LHCN-M2 (cell line): ENCODE measurements at places on chromosomes 7 and 10. TPM values are rescaled to one million over a fixed set of nuclear protein-coding genes. Genes with fewer than 3 reads are reported as not detected.

DNA sequence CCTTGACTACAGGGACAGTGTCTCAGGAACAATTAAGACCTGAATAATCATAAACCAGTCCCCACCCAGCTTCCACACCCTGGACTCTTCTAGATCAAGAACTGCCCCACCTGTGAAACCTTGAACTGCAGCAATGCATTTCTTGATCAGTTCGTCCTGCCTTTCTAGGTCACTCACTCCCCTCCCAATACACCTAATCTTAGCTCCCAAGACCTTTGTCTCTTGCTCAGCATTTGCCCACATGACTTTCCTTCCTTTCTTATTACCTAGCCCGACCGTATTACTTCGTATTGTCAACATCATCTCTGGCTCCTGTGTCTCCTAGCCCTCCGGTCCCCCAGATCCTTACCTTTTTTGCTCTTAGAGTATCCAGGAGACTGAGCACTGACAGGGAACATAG lies 5.5 kb upstream of the NAMPT start:
- no peak for DNase-seq

DNA sequence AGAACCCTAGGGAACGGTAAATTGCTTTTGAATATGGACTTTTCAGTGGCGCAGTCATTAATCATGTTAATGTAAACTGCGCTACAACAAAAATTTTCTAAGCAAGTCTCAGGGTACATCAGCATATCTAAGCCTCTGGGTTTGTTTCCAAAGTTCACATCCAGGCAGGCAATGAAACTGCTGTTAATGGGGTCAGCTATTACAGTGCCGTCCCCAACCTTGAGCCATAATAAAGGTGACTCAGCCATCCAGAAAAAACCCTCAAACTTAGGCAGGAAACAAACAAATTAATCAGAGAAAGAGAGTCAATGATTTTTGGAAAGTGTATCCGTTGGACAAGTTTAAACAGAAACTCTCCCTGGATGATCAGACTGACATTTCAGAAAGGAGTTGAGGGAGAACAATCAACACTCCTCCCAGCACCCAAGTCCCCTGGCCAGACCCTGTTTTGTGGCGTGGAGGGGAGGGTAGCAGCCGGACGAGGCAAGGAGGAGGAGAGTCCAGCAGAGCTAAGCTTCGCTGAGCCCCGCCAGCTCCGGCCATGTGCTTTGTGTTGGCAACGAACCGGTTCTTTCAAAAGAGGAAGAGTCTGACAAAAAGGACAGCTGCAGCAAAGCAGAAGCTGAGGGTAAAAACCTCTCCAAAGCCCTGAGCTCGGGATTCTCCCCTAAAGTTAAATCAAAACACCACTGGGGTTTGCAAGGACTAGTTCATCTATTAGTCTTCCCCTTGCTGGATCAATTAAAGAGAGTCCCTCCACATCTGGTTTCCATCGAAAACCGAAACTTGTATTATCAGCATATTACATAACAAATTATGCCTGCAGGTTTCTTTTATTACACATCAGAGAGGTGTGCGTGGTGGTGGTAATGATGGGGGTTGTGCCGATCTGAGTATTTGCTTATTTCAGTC lies 3.6 kb downstream of the FAM53B start:
- peak; percentile 66 for DNase-seq

- DNase-seq = peak; percentile 14
These were observed 223.7 kb upstream of the HABP2 start for GRCh38 chr10:113329121-113329596.

ELN gene
- total RNA-seq = 2.1 and 3.3 TPM in 2 replicates

ARHGAP22 gene
- 255 and 312 TPM in 2 replicates for total RNA-seq

DNA sequence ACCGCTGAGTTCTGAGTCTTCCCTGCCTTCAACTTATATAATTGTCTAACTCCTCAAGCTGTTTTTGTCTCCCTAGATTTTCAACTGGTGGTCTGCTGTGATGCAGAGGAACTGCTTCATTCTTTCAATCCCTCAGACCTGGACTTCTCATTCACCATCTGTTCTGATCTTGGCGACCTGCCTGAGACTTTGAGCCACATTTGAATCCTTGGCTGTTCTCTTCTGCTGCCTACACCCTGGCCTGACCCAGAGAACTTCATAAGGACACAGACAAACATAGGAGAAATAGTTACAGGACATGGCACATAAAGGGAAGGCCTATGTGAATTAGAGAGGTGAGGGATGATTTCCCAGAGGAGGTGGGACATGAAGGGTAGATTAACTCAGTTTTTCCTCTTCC lies 326.7 kb downstream of the PTEN start:
- peak; percentile 13 for DNase-seq

DNA sequence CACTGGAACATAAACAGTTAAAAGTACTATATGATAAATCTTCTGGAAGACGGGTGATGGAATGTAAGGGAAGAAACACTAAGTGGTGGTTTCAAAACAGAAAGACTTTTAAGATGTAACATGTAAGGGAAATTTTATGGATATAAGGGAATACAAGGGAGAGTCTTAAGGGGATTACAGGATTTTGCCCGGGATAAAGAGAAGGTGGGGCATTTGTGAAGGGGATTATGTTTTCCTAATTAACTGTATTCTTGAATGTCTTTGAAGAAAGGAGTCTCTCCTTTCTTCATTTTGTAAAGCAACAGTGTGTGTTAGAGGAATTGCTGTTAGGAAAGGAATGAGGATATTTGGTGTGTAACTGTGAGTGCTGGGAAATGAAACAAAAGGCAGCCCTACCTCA lies 745.2 kb downstream of the AUTS2 start:
- no peak for DNase-seq

GRCh38 chr10:43844221-43844620 lies 195.5 kb upstream of the ZNF32 start:
- no peak for DNase-seq

DNA sequence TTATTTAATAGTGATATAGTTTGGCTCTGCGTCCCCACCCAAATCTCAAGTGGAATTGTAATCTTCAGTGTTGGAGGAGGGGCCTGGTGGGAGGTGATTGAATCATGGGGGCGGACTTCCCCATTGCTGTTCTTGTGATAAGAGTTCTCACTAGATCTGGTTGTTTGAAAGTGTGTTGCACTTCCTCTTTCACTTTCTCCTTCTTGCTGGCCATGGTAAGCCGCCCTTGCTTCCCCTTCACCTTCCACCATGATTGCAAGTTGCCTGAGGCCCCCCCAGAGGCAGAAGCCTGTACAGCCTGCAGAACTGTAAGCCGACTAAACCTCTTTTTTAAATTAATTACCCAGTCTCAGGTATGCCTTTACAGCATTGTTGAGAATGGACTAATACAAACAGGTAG lies 101.4 kb downstream of the MTPAP start:
- no peak for DNase-seq

GRCh38 chr7:74606101-74606908 lies 51.2 kb upstream of the GTF2I start:
- peak; percentile 53 for DNase-seq

GRCh38 chr7:148011753-148012152 lies 578.8 kb upstream of the C7orf33 start:
- DNase-seq = no peak
